ENCODE measurements at places on chromosomes 4 and X.

- DNase-seq, result no peak
These were observed 5.1 kb downstream of the AFF1 start for GRCh38 chr4:86939729-86940575.

- no peak for DNase-seq
These were observed 68.5 kb downstream of the GAB1 start for GRCh38 chr4:143405075-143405730.

- no peak for DNase-seq
These were observed 97.5 kb upstream of the CXXC4 start for GRCh38 chr4:104592183-104592582.

GRCh38 chr4:176919631-176920030 lies 126.9 kb upstream of the VEGFC start:
- DNase-seq, result no peak

DNA sequence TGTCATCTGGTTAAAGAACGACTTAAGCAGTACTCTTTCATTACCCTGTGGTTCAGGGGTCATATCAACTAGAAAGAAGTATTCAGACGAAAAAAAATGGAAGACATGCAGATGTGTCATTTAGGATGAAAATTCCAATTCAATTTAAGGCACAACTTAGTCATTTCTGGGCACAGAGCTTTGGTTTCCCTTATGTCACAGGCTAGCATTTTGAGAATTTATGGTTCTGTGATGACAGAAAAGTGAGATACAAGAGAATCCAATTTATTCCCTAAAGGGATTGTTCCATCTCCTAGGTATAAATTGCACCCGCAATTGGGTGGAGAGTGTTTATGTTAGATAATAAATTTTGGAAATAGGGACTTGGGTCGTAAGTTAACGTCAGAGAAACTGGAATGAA lies 306.6 kb downstream of the STK32B start:
- no peak for DNase-seq

- no peak for DNase-seq
These were observed 33.2 kb downstream of the ARAP2 start for GRCh38 chr4:36211084-36211483.

DNA sequence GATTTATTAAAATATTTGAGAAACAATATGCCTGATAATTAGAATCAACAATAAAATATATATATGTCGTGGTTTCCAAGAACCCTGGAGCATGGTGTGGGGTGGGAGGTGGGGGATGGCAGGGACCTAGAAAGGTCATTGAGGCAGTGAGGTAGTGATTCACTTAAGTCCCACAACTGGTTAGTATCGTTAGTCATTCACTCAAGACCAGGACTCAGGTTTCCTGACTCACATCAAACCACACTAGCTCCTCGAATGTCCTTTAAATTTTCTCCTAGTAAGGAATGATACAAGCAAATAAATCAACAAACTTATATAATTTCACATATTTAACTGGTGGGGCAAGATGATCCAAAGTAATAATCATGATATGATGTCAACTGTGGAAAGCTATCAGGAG lies 158.8 kb upstream of the AADAT start:
- no peak for DNase-seq

- no peak for DNase-seq
These were observed 61.9 kb upstream of the LAS1L start for GRCh38 chrX:65596270-65597034.

DNA sequence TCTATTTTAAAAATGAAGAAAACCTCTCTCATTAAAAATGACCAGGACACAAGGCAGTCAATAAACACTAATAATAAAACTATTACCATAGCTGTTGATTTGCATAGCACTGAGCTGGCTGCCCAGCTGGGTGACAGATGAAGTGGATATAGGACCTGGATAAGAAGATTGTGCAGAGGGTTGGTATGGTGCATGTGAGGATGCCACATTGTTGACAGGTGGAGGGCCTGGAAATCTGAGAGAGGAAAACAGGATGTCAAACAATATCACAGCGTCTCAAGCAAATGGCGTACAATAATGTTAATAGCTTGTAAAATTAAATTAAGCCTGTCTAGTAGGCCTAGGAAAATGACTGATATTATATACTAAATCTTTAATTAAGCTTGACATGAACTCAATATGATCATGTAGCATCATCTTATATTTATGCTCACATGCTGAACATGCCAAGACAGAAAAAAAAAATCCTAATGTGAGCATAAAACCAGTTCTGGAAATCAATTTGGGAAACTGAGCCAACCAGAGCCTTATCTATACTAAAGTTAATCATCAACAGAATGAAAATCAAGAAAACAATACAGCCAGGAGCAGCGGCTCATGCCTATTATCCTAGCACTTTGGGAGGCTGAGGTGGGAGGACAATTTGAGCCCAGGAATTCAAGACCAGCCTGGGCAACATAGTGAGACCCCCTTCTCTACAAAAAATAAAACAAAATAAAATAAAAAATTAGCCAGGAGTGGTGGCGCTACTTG lies 18.6 kb downstream of the SEC24D start:
- no peak for DNase-seq

- no peak for DNase-seq
These were observed 3.8 kb downstream of the IL21 start for GRCh38 chr4:122616915-122617596.

GRCh38 chrX:21838937-21839333 lies 482 bp upstream of the MBTPS2 start:
- no peak for DNase-seq

DNA sequence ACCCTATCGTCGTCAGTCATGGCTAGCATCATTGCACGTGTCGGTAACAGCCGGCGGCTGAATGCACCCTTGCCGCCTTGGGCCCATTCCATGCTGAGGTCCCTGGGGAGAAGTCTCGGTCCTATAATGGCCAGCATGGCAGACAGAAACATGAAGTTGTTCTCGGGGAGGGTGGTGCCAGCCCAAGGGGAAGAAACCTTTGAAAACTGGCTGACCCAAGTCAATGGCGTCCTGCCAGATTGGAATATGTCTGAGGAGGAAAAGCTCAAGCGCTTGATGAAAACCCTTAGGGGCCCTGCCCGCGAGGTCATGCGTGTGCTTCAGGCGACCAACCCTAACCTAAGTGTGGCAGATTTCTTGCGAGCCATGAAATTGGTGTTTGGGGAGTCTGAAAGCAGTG lies 1.6 kb downstream of the ZCCHC12 start:
- no peak for DNase-seq

- no peak for DNase-seq
These were observed 32.9 kb downstream of the SLC2A9 start for GRCh38 chr4:9988363-9988749.

- DNase-seq, result no peak
These were observed 11.1 kb downstream of the ITIH6 start for GRCh38 chrX:54786967-54787366.

DNA sequence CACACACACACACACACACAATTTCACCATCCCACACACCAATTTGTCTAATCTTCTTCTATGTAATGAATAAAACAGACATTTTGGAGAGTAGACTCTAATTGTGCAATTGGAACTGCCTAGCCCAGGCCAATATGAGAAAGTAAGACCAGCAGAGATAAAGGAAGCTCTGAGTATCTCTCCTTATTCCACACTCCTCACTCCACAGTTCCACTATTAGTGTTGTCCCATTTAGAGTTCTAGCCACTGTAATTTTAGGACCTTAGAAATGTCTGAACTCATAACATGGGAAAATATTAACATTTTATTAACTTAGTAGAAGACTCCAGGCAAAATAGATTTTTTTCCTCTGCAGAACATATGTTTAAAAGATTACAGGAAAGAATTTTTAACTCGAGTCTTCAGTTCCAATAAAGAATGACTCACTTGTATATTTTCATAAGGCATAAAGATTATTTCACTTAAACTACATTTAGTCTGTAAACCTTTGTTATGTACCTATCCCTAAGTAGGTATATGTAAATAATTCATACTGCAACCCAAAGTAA lies 297.6 kb upstream of the INTU start:
- no peak for DNase-seq

- DNase-seq, result no peak
These were observed 317.2 kb downstream of the DHX15 start for GRCh38 chr4:24266951-24267722.

- no peak for DNase-seq
These were observed 113.0 kb upstream of the TLR3 start for GRCh38 chr4:185955826-185956543.

DNA sequence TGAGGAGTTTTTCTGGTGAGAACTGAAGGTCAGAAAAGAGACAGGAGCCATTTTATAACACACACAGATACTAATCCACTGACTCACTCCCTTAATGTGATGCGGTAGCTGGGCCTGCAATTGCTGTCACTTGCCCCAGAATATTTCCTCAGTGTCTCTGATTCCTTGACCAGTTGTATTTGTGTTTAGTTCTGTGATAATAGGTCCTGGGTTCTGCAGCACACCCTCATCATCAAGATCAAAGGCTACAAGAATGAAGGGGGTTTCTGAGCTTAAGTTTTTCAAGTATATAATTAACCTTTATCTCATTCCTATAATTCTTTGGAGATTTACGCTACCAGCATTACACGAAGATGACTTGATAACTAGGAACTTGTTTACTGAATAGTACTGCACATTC lies 576.5 kb upstream of the CPXCR1 start:
- DNase-seq, result no peak

DNA sequence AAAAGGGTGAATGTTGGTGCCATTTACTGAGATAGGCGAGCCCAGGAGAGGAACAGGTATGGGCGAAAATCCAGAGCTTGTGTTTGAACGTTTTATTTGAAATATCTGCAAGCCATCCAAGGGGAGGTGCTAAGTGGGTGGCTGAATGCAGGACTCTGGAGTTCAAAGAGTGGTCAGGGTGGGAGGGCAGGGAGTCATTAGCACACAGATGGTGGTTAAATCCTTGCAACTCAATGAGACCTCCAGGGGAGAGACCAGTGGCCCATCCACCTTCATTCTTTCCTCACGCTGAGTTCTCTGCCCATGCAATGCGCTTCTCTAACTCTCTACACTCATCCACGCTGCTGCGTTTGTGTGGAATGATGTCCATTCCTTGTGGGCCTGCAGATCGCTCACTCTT lies 101.1 kb downstream of the VCX3B start:
- no peak for DNase-seq
